ENCODE measurements at places on chromosomes 11 and 22.

- DNase-seq = no peak
Observed at GRCh38 chr11:34558211-34558610, 44.6 kb upstream of the ELF5 start.

DNA sequence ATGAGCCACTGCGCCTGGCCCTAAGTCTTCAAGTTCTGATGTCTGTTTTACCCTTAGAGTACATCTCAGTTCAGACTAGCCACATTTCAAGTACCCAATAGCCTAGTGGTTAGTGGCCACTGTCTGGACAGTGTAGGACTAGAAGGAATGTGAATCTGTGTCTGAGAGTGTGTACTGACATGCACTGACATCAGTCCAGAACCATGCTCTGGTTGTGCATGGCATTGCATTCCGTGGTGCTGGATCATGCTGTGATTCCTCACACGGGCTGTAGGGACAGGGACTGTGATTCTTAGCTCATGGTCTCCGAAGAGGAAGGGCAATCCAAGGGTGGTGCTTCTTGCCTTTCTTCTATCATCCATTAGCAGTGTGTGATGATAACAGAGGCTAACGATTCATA is 41.1 kb downstream of the AMOTL1 start:
- no peak for DNase-seq

GRCh38 chr11:112508750-112509149 is 248.1 kb upstream of the PLET1 start:
- no peak for DNase-seq

- no peak for DNase-seq
Observed at GRCh38 chr11:35671396-35672127, 9.0 kb downstream of the TRIM44 start.

DNA sequence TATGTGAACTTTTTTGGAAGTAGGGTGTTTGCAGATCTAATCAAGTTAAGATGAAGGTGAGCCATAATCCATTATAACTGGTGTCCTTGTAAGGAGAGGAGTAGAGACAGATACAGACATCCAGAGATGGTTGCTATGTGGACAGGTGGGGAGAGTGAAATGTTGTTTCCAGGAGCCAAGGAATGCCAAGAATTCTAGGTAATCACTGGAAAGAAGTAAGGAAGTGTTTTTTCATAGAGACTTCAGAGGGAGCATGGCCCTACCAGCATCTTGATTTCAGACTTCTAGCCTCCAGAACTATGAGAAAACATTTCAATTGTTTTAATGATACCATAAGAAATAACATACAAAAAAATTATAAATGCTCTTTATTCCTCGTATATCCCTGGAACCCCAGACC is 320.5 kb upstream of the ANO3 start:
- DNase-seq = no peak

- DNase-seq = no peak
Observed at GRCh38 chr11:115652496-115652895, 148.3 kb upstream of the CADM1 start.

DNA sequence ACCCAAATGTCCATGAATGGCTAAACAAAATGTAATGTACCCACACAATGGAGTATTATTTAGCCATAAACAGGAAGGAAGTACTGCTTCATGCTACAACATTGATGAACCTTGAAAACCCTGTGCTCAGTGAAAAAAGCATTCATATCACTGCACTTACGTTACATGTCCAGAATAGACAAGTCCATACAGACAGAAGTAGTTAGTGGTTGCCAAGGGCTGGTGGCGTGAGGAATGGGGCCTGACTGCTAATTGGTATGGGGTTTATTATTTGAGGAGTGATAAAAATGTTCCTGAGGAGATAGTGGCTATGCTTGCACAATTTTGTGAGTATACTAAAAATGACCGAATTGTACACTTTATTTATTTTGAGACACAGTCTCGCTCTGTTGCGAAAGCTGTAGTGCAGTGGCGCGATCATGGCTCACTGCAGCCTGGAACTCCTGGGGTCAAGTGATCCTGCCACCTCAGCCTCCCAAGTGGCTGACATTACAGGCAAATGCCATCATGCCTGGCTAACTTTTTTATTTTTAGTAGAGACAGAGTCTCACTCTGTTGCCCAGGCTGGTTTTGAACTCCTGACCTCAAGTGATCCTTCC is 7.7 kb upstream of the SYVN1 start:
- no peak for DNase-seq

DNA sequence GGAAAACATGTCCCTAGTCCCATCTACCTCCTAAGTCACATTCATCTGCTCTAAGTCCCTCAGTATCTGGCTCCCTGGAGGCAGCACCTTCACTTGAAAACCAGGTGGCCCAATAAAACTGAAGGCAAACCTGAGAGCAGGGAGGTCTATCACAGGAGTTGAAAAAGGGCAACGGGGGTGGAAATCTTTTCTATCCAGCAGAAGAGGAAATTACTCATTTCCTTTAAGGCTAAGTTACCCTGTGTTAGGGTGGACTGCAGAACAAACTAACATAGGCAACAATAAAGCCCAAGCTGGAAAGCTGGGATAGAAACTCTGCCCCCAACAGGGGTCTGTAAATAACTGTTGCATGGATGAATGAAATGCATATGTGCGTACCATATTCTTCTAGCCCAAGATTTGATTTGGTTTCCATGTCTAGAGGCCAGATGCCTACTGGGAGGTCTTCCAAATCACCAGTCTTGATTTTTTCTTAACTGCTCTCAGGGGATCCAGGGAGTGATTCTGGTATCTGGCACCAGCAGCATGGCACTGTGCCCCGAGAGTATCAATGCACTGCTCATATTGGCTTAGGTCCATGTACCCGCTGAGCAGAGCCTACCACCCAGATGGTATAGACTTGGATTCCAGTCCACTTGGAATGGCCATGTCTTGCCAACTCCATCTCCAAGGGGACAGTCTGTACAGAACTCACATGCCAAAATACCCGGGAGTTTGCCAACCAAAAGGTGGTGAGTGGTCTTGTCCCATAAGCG is 350.0 kb upstream of the NCAM1 start:
- DNase-seq = no peak

GRCh38 chr22:30212363-30212995 is 34.1 kb downstream of the LIF start:
- no peak for DNase-seq

- DNase-seq = no peak
Observed at GRCh38 chr22:31489632-31490495, at the start of gene EIF4ENIF1. TSS of gene EIF4ENIF1 (minus strand) at chr22:31489842. CDS start at chr22:31488718, 1,124 bp downstream.

DNA sequence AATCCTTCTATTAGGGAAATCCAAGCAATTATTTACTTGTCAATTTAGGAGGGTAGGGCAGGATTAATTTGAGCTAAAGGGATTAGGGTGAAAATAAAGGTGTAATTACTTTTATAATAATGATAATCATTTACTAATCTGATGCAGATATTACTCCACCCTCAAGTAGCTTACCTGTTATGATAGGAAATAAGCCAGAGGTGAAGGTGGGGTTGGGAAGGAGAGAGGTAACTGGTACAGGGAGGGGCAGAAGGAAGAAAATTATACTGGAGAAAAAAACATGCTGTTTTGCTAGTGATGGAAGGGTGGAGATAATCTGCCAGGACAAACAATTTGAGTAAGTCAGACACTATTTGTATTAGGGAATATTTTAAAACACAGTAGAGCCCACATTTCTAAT is 157.7 kb downstream of the BARX2 start:
- DNase-seq = no peak

- no peak for DNase-seq
Observed at GRCh38 chr11:104934594-104934993, 33.8 kb downstream of the CASP4 start.

DNA sequence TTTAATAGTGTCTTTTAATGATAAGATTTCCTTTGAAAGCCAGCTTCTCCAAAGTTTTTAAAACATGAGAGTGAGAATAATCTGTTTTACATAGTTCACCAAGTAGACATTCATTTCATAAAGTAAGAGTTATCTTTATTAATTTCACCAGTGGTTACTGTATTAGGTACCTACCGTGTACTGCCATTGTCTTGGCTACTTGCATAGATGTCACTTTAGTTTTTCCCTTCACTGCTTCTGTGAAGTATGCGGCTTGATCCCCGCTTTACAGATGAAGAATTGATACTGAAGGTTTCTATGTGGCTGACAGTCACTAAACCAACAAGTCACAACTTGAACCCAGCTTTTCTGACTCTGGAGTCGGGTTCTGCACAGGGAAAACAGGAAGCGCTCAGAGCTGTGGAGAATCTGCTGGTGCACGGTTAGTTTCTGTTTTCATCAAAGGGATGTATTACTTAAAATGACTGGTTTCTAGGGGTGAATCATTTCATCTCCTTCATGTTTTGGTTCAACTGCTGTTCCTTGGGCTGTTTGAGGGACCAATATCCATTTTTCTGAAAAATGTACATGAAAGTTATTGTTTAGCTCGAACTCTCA is 39.3 kb upstream of the MYO18B start:
- DNase-seq = no peak

GRCh38 chr11:44885065-44885810 is 65.4 kb downstream of the TP53I11 start:
- no peak for DNase-seq

DNA sequence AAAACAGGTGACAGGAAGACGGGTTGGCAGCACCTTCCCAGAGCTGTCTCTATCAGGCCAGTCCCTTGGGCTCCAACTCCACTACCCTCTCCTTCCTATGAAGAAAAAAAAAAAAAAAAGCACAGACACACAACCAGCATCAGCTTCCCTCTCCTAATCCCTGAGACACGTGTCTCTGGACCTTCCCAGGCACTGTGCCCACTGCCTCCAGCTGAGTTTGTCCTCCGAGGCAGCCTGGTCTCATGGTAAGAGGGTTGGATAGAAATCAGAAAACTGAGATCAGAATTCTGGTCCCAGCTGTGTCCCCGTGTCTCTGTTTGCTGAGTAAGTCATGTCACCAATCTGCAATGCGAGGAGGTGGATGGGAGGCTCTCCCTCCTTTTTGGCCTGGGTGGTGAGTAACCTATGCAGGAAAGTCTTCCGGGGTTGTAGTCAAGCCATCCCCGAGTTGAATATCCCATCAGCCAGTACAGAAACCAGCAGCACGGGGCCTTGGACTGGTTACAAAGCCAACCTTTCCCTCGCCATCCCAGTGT is 193.7 kb upstream of the TBCEL start:
- no peak for DNase-seq

DNA sequence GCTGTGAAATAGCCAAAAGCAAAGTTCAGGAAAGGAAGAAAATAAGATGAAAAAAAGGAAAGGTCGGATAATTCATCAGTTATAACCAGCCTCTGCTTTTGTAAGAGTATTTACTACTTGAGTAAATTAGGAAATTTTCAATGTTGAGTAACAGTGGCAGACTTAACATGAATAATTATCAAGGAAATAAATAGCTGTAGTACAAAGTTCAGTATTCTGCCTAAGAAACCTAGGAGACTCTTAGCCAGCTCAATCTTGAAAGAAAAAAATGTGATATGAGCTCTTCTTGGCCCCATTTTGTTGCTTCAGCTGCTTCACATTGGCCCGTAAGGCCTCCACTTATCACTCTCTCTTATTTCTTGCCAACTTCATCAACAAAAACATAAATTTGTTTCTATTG is 17.0 kb upstream of the DNAJB7 start:
- DNase-seq = no peak

DNA sequence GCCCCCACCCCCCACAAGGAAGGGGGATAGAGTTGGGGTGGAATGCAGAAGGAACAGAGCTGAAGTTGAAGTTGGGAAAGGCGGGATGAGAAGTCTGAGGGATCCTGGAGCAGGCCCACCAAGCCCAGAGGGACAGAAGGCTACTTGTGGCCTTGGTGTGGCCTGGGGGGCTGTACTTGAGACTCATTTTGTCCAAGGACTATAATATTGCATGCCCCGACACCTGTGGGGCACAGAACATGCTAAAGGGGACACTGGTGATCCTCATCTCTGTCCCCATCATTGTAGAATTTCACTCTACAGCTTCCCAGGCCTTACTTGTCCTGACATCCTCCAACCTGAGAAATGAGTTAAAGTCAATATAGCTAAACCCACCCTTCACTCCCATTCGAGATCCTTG is 1.3 kb downstream of the ESAM start:
- no peak for DNase-seq

DNA sequence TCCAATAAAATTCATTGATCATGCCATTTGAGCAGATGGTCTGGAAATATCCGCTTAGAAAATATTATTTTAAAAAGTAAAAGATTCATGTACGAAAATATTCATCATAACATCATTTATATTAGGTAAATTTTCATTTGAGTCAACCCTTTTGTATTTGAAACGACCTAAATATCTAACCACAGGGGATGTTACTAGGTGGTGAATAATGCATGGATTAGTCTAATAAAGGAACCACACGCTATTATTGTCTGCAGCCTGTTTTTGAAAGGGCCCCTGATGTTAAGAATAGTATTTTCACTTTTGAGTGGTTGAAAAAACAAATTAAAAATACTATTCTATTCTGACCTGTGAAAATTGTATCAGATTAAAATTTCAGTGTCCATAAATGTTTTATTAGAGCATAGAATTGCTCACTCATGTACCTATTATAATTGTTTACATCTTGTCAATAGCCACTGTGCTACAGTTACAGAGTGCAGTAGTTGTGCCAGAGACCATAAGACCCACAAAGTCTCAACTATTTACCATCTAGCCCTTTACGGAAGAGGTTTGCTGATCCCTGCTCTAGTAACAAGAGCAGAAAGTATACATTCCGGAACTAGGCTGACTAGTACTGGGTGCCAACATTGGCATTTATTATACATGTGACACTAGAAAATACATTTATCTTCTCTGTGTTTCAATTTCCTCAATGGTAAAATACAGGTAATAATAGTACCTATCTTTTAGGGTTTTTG is 176.1 kb downstream of the LRRC4C start:
- no peak for DNase-seq

DNA sequence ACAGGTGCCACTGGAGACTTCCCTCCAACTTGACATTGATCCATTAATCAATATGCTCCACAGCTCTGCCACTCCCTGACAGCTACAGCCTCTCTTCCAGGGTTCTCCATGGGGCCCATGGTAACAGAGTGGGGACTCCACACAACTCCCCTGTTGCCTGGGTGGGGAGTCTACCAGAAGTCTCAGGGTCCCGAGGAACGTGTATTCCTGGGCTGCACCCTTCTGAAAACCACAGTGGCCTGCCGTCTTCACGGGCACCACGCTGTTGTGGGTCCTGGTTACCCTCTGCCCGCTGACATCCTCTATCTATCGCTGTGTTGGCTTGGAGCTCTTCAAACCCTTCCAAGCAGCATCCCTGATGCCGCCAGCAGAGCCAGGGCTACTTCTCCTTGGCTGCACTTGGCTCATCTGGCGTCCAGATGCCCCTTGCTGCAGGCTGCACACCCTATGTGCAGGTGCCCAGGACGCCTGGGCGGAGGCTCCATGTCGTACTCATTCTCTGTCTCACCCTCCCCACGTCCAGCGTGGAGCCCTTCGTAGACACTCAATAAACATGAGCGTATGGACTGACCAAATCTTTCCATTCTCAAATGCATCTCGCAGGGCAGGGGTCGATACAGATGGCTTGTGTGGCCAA is 1341.8 kb downstream of the TBC1D22A start:
- no peak for DNase-seq

- DNase-seq = no peak
Observed at GRCh38 chr22:36934418-36935312, 21.2 kb downstream of the CSF2RB start.

DNA sequence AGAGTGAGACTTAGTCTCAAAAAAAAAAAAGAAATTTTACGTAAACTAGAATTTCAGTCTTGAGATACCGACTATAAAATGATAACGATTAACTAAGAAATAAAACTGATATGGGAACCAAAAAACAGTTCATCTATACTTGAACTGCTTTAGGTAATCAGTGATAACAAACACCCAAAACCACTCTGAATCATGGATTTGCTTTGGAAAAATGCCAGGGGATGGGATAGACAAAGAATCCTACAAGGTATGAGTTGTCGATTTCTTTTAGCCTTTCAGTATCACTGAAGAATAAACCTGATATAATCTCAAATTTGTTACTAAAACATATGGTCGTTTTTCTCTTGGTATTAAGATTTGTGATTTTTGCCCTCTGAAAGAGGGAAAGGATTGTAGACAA is 13.7 kb downstream of the CSTF3 start:
- no peak for DNase-seq

Data from NCI-H1417 treated with DMSO at 0.1 percent for 48 hours (cell line).